Right ventricle myocardium inferior (tissue), 1 donor: ENCODE measurements at places on chromosomes 2 and 18.

DNA sequence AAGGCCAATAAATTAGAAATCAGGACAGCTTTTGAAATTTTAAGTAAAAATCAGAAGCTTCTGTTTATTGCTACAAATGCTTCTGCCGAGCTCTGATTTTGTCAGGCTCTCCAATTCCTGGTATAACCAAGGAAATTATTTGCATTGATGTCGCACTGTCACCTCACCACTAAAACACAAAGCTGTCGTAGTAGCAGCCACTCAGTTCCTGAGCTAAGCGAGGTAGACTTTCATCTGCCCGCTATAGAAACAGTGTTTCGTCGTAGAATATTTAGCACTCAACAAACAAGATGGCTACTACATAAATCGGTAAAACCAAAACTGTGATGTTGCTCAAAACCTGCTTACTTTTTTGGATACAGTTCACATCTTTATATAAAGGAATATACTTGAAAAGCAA, 141.3 kb upstream of the FOSL2 start:
- no peak for DNase-seq

GRCh38 chr18:65822826-65823225, 72.0 kb downstream of the CDH7 start:
- no peak for DNase-seq

GRCh38 chr2:73268830-73269685, 15.2 kb downstream of the FBXO41 start:
- no peak for DNase-seq

DNA sequence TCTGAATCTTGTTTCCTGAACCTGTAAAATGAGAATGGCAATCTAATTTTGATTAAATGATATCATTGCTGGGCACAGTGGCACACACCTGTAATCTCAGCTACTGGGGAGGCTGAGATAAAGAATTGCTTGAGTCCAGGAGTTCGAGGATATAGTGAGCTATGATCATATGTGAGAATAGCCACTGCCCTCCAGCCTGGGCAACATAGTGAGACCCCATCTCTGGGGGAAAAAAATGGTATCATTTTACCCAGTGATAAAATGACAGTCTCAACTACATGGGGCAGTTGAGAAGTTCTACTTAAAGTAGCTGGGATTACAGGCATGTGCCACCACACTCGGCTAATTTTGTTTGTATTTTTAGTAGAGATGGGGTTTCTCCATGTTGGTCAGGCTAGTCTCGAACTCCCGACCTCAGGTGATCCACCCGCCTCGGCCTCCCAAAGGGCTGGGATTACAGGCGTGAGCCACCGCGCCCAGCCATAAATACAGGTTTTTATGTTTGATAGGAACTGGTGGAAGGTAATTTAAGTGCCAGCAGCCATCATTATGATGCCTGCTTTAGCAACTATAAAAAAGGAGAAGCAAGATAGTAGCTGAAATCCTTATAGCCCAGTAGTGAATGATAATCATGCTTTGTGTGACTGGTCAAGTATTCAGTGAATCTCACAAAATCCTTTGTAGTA, 17.0 kb downstream of the BZW1 start:
- no peak for DNase-seq

DNA sequence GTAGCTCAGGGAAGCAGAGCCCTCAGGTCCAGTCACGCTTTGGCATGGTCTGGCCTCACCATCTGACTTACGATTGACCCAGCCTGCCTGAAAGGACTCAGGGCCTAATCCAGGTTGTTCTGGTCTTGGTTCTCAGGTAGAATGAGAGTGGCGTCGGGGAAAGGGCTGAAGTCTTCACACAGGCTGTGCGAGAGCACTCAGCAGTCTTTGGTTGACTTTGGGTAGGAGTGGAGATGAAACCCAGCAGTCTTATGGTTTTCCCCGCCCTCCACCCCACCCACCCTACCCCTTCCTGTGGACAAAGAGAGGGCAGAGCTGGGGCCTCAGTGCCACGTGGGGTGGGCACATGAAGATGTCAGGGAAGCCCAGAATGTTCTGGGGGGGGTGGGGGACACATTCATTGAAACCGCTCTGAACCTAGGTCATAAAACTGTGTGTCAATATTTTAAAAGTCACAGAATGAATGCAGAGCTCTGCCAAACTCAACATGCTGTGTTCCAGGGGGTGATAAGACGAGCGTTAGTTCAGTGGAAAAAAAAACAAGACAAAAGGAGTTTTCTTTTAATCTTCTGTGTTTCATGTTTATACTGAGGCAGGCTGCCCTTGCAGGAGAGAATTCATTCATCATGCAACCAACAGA, 58.6 kb upstream of the ALPP start:
- DNase-seq, result no peak
